ENCODE measurements at places on chromosomes 6 and 20.

- DNase-seq, result no peak
These were observed 82.1 kb upstream of the COL21A1 start for GRCh38 chr6:56329271-56330050.

DNA sequence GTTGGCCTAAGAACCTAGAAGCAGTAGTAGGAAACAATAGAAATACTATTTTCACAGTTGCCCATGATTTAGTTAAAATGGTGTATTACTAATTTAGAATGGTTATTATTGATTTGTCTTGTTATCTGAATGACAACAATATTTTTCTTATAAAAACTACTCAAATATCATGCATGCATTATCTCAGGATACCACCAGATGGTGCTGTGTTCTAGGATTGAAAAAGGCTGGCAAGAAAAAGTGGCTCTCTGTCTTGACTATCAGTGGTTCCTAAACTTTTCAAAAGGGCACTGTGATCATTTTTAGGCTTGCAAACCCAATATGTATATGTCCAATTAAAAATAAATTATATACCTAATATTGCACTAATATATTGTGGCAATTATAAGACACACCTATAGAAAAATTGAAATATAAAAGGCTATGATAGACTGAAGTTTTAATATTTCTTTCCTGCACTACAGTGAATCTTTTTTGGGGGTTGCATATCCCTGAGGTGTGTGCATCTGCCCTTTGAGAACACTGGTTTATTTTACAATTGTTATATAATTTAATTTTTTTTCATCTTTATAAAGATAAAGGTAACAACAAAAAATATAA lies 131.7 kb upstream of the MLIP start:
- no peak for DNase-seq

DNA sequence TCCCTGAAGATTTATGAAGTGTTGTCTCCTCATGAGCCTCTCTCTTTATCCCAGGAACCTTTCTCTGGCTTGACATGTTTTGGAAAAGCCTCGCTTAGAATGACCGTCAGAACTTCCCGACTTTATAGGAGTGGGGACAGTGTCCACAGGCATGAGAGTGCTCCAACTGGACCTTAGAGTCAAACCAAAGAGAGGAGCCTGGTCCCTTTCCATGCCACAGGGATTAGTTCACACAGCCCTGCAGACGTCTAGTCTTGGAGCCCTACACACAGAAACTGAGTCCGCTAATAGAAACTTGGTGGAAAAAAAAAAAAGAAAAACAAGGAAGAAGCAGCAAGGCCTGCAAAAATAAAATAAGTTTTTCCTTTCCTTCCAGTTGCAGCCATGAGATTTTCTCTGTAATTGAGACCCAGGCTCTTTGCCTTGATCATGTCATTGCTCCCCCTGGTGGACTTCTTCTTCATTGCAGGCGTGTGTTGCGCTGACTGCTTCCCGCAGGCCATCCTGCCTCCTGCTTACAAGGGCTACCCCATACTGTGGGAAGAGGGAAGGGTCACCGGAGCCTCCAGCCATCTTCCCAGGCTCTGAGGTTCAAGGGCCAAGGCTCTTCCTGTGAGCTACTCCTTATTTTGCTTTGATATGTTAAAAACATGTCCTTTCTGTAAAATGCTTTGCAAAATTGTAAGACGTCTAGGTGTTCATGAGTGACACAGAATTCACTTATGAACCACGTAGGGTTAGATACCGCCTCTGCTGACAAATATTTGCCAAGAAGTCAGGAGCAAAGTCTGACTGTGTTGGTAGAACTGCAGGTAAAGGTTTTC lies 201.0 kb downstream of the UST start:
- peak; percentile 86 for DNase-seq

DNA sequence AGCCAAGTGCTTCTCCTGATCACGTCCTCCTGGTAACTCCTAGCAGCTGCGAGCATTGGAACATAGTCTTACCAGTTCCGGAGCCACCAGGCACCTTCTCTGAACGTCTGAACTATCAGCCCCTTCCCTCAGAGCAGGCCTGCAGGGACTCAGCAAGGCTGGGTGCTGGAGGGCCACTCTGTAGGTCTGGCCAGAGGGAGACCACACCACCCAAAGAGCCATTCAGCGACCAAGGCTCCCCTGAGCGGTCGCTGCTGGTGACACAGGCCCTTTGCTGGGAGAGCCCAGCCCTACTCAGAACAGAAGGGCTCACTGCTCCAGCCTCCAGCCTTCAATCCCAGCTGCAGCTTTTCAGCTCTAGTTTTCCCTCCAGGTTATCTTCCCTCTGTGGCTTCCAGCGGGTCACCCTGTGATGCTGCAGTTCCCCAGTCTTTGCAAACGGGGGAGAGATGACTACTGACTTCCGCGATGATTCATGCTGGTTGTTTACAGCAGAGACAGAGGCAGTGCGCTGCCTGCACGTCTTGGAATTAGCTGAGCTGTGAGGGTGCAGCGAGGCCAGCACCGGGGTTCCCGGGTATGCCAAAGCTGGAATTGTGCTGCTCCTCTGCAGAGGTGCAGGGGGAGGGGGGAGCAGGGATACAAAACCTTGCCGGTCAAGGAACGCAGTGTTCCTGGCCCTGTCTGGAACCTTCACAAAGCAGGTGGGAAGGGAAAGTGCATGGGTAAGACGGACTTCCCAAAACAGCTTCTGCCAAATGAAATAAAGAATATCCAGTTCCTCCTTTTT lies 161.4 kb downstream of the LY86 start:
- DNase-seq, result no peak

DNA sequence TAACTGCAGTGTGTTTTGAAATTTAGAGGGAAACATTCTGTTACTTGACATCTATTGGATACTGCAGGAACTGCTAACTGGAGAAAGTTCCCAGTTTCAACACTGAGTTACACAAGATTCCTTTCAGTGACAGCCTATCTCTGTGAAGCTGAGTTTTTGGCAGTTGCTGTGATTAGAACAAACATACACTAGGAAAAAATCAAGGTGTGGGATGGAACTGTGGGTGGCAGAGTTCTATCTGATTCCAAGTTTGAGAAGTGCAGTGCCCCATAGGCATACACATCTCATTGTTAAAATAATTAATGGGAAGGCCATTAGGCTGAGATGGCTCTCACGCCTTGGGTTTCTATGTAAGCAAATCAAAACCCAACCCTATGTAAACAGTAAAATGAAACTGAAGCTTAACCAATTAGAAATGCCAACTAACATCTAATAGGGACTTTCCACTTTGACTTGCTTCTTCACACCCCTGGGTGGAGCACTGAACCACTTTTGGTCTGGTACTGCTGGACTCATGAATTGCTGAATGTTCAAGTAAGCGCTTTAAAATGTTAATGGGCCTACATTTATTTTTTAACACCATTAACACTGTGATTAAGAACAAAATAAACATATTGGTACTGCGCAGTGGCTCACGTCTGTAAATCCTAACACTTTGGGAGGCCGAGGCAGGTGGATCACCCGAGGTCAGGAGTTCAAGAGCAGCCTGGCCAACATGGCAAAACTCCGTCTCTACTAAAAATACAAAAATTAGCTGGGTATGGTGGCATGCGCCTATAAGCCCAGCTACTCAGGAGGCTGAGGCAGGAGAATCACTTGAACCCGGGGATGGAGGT lies 55.2 kb upstream of the TBC1D7 start:
- peak; percentile 6 for DNase-seq

DNA sequence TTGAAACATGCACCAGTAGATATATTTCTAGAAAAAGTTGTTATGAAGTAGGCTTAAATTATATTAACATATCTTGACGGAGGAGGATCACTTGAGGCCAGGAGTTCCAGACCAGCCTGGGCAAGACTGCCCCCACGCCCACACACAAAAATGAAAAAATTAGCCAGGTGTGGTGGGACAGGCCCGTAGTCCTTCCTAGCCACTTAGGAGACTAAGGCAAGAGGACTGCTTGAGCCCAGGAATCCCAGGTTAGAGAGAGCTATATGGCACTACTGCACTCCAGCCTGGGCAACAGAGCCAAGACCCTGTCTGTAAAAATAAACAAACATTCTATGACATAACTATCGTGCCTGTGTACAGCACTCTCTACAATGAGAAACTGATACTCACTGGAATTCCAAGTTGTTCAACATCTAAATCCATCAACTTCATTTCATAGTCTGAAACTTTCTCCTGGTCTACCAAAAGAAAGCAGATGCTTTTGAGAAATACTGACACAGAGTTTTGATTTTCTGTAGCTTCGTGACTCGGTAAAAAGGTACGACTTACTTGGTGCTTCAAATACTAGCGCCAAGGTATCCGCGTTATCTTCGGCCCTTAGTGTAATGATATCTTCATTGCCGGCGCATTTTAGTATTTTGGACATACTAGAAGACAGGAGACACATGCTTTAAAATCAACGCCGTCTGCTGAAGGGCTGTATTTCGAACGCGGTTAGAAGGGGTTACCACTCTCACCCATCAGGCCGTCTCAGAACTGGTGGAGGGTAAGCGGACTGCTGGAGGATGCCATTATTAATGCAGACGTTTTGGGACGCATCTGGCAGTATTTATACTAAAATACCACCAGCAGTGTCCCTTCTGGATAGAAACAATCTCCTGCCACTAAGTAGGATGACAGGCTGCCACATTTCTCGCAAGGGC lies 1.3 kb downstream of the PCNA start:
- no peak for DNase-seq

GRCh38 chr20:46618316-46619100 lies 32.8 kb downstream of the SLC13A3 start:
- DNase-seq, result no peak

GRCh38 chr6:89952105-89952671 lies 57.9 kb downstream of the GJA10 start:
- DNase-seq, result no peak

DNA sequence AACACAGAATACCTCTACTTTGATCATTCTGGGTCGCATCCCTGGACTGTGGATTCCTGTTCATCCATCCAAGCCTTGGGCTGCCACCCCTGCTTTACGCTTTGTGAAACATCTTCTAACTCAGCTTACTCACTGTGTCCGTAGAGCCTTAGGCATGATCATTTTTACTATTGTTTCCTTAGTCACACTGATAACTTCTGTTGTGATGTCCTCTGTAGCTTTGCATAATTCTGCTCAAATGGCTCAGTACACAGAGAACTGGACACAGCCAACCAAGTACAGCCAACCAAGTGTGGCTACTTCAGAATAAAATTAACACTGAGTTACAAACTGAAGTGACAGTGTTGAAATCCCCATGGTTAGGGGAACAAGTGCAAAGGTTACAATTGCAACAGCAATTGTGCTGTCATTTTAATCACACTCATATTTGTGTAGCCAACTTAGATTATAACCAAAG lies 8.6 kb upstream of the FKBP1A start:
- no peak for DNase-seq

DNA sequence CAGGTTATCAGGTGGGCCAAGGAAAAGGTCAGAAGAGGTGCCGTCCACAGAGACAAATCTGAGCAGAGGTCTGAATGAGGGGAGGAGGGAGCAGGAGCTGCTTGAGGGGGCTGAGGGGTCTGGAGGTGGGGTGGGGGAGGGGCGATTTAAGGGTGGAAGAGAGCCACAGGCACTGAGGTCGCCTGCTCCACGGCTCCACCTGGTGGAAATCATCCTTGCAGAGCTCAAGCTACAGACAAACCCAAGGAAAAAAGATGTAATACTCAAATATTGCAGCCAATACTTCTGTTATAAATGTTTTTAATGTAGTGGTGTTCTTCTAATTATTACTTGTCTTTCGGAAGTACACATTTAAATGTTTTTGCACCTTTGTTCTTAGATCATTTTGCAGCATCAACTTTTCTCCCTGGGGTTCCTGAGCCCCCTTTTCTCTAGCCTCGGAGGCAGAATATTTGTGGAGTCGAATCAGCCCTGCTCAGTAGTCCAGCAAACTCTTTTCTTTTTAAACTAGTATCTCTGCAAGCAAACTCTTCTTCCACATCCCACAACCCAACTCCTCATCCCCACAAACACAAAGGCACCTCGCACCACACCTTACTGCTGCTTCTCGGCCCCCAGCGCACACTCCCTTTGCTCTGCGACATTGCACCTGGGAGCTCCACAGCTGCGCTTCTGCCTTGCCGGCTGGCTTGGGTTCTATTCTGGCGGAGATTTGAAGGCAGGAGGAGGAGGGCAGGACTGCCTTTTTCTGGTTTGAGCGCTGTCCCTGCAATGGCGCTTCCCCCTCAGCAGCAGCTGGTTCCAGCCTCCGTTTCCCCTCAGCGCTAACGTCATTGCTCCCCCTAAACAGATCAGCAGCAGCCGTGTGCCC lies 51.0 kb upstream of the TFAP2A start:
- DNase-seq, result no peak

DNA sequence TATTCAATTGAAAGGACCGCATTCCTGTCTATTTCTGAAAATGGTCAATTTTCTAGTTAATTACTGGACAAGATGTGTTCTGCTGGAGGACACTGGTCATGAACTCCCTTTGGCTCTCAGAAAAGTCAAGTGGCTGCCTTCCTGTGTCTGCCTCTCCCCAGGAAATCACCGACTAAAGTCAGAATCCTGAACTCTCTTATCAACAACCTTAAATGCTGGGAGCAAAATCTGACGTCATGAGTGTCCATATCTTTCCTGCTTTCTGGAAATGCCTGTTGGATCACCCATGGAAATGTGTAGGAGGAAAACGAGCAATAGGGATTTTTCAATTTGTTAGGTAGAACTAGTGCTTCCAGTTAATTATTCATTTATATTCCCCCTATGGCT lies 53.5 kb upstream of the PLCB1 start:
- no peak for DNase-seq

DNA sequence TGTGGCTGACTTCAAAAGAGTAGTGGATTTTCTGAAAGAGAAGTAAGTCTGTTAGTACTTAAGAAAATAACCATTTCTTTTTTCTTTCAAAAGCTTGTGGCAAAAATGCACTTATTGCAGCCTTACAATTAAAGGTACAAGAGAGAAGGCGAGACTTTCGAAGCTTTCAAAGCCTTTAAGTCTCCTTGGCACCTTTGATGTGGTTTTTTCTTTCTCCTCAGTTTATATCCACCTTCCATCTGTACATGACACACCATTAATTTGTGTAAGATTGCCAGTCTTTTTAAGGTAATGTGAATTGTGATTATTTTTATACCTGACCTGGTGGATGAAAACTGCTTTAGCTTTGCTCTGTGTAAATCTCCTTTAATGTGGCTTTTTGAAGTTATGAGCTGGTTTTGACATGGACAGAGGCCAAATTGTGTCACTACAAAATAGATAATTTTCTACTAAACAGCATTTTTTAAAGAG lies 466.1 kb downstream of the CDKAL1 start:
- DNase-seq, result no peak

DNA sequence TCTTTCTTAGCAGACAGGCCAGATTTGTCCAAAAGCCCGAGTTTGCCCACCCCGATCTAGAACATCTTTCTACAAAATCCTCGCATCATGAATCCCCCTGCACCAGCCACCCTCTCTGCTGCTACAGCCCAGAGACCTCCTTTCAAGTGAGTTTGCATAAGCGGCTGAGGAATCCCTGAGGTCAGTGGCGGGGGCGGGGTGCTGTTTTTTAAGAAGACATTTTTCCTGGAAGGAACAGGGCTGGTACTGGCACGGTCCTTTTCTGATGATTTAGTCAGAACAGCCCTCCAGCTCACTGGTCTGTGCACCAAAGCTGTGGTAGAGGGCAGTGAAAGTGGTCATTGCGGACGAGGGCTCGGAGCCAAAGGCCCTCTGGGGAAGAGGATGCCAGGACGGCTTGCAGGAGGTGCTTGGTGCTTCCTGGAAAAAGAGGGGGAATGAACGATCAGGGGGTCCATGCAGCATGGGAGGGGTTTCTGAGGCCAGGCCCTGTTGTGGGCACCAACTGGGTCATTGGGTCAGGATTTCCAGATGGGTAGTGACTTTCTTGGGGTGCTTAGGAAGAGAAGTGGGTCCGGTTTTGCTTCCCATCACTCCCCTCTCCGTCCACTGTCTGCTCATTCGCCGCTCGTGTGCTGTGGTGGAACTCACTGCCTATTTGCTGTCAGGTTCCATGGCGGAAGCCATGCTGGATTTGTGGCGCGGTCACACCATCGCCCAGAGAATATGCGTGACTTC lies 50.4 kb downstream of the GNAS-AS1 start:
- no peak for DNase-seq
